Anterior cingulate cortex (tissue), 58 donors: ENCODE measurements at places on chromosomes 13 and 19.
A peak's percentile ranks its signal among the peaks of the same experiment; 100 is the strongest.

DNA sequence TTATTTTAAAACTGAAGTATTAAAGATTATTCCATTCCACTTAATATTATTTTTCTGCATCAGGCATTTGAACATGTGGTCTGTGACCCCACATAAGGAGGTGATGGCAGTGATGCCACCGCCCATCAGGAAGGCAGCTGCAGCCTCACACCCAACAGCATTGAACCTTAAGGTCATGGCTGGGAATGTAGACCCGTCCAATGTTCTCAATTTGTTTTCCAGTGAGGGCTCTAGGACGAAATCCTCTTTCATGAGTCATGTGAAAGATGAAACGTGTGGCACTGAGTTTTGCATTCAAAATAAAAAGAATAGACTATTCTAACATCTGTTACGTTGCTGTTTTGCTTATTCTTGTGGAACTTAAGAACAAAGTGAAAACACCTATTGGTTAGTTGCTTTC is 74.5 kb upstream of the ANKRD10 start:
- DNase-seq, result no peak

- no peak for DNase-seq
These were observed 881.0 kb upstream of the GPC6 start for GRCh38 chr13:92345627-92346026.

- peak; percentile 49 for DNase-seq
These were observed 6.5 kb downstream of the KCTD4 start for GRCh38 chr13:45194081-45194939.

DNA sequence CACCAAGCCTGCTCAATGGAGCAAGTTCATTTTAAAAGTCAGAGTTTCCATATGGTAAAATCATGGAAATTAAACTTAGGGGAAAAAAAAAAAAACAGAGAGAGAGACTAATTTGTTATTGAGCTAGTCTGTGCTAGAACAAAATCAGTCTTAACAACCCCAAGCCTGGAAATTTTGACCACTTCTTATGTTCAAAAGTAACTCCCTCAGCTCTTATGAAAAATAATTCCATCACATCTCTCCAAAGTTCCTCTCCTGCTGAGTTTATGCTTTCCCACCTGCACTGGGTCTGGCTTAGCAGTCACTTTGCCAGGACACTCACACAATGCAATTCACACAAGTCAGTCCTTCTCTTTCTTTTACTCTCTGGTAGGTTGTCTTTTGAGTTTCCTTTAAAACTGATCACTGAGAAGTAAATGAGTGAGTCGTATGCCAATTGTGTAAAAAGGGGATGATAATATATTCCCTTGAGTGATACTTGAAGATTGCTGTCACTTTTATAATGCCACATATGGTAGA is 92.6 kb downstream of the ENOX1 start:
- DNase-seq, result no peak

DNA sequence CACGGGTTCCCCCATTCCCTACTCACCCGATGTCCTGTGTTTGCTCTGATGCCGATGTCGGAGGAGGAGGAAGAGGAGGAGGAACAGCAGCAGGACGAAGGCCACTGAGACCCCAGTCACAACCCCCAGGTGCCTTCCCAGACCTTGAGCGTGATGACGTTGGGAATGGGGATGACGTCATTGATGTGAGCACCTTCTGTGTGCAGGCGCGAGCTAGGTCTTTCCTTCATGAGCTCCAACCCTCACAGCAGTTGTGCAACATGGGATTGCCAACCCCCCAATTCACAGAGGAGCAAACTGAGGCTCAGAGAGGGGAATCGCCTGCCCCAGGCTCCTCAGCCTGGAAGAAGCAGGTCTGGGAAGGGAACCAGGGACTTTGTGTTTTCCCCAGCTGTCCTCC is 4.2 kb downstream of the LILRB5 start:
- DNase-seq, result no peak

- no peak for DNase-seq
These were observed 108.5 kb upstream of the GPC6 start for GRCh38 chr13:93118081-93118615.

DNA sequence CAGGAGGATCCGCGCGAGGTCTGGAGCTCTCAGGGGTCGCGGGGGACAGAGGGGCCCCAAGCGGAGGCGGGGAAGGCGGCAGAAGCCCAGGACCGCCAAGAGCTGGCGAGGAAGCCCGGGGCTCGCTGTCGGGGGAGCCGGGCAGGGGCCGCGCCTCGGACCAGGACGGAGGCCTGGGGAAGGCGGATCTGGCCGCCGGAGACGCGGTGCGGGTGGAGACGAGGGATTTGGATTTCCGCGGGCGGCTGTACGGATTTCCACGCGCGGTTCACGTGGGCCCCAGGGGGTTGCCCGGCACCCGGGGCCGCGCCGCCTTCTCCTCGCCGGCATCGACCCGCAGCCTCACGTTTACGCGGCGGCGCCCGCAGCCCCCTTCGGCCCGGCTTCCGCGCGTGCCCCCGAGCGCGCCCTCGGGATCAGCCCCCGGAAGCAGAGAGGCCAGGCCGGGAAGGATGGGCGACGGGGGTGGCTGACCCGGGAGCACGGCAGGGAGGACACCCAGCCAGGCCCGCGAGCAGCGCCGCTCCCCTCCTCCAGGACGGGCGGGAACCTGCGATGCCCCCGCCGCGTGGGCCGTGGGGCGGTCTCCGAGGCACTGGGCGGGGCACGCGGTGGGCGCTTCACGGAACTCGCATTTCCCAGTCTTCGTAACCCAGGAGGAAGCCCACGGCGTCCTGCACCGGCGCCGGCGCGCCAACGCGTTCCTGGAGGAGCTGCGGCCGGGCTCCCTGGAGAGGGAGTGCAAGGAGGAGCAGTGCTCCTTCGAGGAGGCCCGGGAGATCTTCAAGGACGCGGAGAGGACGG is 4.7 kb downstream of the F7 start:
- no peak for DNase-seq
